Activated CD4-positive, alpha-beta T cell treated with anti-CD3 and anti-CD28 coated beads, Interleukin-2, amount 10 ng/mL, durations not matched to agents 7 days and 5 days (primary cell): ENCODE measurements at places on chromosomes 2 and 18.

DNA sequence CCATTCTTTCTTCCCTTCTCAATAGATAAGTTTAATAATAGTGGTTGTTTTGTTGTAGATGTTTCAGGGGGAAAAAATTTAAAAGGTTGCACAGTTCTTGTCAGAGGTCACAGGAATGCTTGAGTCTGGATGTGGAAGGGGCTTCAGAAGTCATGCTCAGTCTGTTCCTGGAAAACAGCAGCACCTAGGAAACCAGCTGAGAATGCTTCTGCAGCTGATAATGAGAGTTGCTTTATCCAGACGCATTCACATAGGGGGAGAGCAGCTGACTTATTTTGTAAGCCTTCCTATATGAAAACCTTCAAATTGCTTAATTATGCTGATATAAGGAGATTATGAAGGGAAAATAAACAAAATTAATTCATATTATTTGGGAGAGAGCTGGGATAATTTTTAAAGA is 235.5 kb downstream of the GULP1 start:
- DNase-seq, result no peak

- DNase-seq, result no peak
These were observed 119.7 kb upstream of the SMAD2 start for GRCh38 chr18:48050176-48050575.

GRCh38 chr2:200054681-200055468 is 99.5 kb downstream of the MAIP1 start:
- DNase-seq, result no peak

DNA sequence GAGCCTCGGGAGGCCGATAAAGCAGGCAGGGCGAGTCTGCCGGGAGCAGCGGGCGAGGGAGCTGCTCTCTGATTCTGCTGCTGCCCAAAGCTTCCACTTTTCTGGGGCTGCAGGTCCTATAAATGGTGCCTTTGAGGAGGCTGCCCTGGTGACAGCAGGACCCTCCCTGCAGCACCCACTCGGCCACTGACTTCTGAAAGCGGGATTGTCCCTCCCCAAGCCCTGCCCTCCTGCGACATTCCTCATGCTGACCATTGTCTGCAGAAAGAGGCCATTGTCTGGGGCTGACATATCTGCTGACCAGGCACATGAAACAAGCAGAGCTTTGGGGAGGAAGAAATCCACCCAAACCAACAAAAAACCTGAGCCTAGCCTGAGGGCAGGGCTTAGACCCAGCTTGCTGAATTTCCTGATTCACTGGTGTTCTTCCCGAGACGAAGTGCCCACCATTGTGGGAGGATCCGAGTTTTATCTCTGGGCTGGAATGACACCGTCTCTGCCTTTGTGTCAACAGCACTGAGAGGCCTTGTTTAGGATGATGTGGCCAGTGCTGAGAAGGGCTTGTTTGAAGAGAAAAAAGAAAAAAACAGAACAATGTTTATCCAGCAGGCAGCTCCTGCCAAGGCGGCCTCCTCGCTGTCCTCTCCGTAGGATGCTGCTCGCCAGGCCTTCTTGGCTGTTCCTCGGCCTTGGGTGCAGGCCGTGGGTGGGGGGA is 129.7 kb downstream of the MYCN start:
- DNase-seq, result no peak

DNA sequence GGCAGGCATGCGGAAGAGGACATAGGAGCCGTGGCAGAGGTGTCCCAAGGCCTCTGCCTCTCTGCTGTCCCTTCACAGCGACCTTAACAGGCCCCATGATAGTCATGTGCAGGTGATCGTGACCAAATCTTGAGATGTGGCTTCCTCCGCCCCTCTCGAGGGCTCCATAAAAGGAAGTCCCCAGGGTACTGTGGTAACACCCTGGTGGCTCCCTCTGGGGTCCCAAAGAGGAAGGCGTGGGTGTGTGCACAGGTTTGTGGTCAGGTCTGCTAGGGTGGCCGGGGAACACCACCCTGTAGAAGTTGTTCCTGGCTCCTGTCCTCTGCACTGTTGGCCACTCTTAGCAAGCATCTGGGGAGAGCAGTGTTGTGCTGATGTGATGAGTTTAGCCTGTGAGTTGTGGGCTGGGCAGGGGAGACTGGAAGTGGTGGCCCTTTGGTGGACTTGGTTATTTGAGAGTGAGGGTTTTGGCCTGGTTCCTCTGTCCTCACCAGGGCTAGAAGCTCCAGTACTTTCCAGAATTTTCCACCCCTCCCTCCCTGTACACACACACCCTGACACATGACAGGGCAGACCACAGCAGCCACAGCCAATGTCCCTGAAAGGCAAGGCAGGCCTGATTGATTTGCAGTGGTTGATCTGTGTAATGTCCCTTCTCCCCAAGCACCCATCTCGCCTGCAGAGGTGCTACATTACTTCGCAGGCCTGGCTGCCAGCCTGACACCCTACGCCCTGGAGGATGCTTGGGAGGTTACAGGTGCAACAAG is 68.9 kb upstream of the BOD1L2 start:
- DNase-seq, result peak; percentile 31

DNA sequence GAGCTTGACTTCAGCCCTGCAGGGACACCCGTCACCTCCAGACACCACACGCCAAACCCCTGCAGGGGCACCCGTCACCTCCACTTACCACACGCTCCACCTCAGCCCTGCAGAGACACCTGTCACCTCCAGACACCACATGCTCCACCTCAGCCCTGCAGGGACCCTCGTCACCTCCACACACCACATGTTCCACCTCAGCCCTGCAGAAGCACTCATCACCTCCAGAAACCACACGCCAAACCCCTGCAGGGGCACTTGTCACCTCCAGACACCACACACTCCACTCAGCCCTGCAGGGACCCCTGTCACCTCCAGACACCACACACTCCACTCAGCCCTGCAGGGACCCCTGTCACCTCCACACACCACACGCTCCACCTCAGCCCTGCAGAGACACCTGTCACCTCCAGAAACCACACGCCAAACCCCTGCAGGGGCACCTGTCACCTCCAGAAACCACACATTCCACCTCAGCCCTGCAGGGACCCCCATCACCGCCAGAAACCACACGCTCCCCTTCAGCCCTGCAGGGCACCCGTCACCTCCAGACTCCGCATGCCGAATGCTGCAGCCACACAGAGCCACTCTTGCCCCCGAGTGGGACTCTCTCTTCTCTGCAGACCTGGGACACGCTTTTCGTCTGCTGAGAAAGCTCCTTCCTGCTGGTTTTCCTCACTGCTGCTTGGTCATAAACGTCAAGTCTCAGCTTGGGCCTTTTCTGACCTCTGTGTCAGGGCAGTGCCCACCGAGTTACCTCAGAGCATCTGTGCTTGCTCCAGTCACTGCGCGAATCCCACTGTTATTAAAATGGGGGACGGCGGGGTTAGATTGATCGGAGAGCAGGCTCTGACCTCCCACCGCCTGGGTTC is 77.5 kb upstream of the SALL3 start:
- DNase-seq, result no peak

DNA sequence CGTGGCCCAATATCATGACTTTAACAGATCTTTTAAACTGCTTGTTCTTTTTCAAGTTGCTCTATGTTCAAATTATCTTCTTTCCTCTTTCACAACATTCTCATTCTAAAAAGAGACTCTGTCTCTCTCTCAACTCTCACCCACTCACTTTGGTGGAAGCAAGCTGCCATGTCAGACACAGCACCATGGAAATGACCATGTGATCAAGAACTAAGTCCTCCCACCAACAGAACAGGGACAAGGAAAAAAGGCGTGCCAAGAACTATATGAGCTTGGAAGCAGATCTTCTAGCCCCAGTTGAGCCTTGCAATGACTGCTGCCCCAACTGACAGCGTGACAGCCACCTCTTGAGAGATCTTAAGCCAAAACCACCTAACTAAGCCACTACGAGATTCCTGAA is 23.9 kb downstream of the BAZ2B start:
- no peak for DNase-seq

- no peak for DNase-seq
These were observed 154.8 kb upstream of the ZNF236 start for GRCh38 chr18:76667603-76668002.

DNA sequence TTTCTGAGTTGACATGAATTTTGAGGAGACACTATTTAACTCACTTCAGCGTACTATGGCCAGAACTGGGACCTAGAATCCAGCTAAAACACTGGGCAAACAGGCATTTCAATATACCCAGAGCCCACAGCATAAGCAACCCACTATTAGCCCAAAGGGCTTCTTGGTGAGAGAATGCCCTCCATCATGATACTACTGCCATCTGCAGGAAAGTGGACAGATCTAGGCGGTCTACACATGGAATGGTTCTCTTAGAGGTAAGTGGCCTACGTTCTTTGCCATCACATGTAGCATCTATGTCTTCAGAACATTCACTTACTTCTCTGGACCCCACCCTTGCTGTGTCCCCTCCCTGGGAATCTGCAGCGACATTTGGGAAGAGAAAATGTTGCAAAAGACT is 181.3 kb upstream of the LINC00305 start:
- DNase-seq, result no peak

GRCh38 chr18:23238152-23238531 is 102.9 kb downstream of the CABLES1 start:
- DNase-seq, result no peak

- DNase-seq, result peak; percentile 76
These were observed 19.8 kb downstream of the HDAC4 start for GRCh38 chr2:239380831-239381708.
